Stimulated activated CD8-positive, alpha-beta memory T cell treated with anti-CD3 and anti-CD28 coated beads, Interleukin-15, amount 100 ng/mL, for 48 hours (primary cell): ENCODE measurements at places on chromosomes 5 and 9.

GRCh38 chr9:92735636-92736562 lies 28.7 kb downstream of the BICD2 start:
- no peak for DNase-seq

- DNase-seq, result no peak
Measured at GRCh38 chr5:148986636-148987035, 76.2 kb downstream of the SH3TC2 start.

GRCh38 chr9:110714314-110714713 lies 45.7 kb downstream of the MUSK start:
- no peak for DNase-seq

DNA sequence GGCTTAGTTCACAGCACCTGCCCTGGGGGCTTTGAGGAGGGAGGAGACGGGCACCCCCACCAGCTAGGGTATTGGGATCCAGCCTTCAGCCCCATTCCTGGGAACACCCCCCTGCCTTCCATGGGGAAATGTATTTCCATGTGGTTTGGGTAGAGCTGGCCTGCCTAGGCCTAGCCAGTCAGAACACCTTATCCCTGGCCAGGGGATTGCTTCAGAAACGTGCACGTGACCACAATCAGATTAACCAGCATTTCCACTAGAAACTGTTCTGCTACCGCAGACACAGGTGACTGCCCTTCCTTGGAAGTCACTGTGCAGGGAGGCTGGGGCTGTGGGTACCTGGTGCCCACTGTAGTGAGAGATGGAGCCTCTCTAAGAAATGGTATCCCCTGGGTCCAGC lies 14.0 kb downstream of the BBLN start:
- DNase-seq, result no peak

- DNase-seq, result no peak
Measured at GRCh38 chr9:132910376-132910775, 31.7 kb downstream of the SPACA9 start.

DNA sequence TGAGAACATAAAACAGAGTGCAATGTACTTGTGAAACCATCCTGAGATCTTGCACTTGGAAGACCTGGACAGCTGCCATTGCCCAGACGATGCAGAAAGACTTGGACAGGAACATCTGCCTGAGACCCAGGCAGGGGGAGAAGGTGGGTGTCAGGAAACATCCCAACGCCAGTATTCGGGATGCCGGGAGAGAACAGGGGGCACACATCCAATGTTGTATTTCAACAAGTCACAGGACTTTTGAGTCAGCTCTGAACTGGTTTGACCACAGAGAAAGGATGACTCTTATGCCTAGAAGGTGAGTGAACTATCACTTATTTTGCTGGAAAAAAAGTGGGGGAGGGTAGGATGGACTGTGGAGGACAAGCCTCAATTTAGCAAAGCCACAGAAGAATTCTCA lies 124.6 kb downstream of the ROR2 start:
- no peak for DNase-seq

DNA sequence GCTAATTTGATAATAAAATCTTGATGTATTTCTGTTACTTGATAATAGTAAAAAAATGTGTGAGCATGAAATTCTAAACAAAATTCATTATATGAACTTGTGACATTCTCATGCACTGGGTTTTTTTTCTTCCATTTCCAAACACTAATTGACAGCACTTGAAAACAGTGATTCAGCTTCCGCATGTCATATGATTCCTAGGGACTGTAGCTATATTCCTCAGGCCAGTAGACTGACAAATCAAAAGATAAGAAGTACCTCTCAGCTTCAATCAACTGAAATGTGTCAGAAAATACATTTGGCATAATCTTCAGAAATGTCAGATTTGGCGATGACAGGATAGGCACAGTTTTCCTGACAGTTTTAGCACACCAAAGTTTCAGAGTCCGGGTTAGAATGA lies 52.5 kb downstream of the EFNA5 start:
- DNase-seq, result no peak

DNA sequence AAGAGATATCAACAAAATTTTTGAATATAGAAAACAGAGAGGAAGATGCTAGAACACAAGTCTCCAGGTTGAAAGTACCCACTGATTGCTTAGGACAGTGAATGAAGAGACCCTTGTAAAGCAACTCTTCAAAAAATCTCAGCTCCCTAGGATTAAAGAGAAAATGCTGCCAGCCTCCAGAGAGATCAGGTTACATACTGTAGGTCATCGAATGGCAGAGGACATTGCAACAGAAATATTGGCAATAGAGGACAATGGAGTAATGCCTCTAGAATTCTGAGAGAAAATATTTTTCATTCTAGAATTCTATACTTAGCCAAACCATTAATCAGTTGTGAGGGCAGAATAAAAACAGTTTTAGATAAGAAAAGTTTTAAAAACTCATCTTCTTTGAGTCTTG lies 43.1 kb upstream of the ELL2 start:
- DNase-seq, result no peak

DNA sequence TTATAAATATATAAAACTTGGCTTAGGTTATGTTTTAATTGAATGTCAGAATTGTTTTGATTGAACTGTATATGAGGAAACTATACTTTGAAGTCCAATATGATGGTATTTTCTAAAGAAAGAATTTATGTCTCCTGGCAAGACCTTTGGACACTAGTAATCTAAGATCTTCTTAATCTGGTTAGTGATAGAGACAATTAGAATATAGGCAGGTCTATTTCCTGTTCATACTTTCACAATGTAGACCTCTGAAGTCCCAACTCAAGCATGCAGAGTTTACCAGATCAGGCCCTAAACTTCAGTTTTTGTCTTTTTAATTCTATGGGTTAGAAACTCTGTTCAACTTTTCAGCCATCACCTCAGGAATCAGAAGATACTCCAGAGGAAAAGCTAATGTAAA lies 6.9 kb upstream of the TMEM161B start:
- DNase-seq, result no peak

DNA sequence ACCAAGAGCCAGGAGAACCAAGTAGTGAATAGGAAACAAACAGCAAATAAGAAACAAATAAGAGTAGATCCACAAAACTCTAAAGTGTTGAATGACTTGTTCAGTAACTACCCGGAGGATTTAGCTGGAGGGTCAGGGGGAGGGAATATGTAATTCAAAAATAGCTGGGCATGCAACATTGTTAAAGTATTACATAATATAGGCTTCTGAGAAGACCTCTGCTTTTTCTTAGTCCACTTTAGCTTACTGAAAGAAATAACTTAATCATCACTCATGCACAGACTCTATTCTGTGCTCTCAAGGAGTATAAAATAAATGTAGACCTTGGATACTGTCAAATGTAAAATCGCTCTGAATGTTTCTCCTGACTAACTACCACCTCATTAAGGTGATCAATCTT lies 183.2 kb upstream of the POU5F2 start:
- DNase-seq, result no peak
